Kidney (tissue), 22 donors: ENCODE measurements at places on chromosomes 7 and 10. TPM values are rescaled to one million over a fixed set of nuclear protein-coding genes. Genes with fewer than 3 reads are reported as not detected.
A peak's percentile ranks its signal among the peaks of the same experiment; 100 is the strongest.

GRCh38 chr7:1059200-1060091 lies 15.1 kb downstream of the GPR146 start:
- no peaks in the 10 kb centered on the region for H3K36me3 ChIP-seq
- DNase-seq = peak; percentile 83
- no peaks in the 10 kb centered on the region for H3K27me3 ChIP-seq
- H3K27ac ChIP-seq = no peak overlapping the region
- peaks cover 11% of the 10 kb centered on the region for H3K4me1 ChIP-seq

- H3K4me3 ChIP-seq = no peak overlapping the region
- DNase-seq = no peak
- no peaks in the 10 kb centered on the region for H3K27me3 ChIP-seq
- no peaks in the 10 kb centered on the region for H3K4me1 ChIP-seq
- no peaks in the 10 kb centered on the region for H3K36me3 ChIP-seq
Observed at GRCh38 chr10:123603130-123603529, 63.0 kb upstream of the GPR26 start.

The PSD gene
- total RNA-seq = 2.2 TPM

DNA sequence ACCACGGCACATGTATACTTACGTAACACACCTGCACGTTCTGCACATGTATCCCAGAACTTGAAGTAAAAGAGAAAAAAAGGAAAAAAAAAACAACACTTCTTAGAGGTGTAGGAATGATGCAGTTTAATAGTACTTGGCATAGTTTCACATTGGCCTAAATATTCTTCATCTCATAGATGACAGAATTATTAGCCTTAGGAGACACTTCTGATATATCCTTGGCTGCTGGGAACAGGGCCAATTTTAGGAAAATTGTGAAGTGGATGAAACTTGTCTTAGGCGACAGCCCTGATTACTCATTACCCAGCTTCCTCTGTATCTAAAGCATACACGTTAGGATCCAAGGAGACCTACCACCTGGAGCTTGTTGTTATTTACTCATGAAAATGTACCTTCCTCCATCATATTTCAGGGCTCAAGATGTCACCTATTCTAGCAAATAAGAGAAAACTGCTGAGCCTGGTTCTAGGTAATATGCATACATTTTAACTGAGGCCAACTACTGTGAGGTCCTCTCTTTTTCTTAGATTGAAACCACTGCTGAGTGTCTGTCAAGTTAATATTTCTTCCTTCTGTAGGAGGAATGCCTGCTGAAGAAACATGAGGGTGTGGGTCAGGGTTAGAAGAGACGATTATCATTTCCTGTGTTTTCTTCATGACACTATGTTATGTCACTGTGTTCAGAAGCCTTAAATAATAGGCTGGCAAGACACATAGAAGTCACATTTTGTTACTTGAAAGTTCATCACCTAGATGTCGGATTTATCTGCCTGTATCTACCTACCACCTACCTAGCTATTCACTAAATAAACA lies 44.3 kb downstream of the CPED1 start:
- no peak overlapping the region for H3K4me3 ChIP-seq
- no peaks in the 10 kb centered on the region for H3K36me3 ChIP-seq
- H3K4me1 ChIP-seq = peaks cover 3% of the 10 kb centered on the region

The OR13A1 gene
- total RNA-seq = not detected

The PRSS1 gene
- not detected for total RNA-seq

The ACTL6B gene
- not detected for total RNA-seq

The PHKG1 gene
- total RNA-seq = 0.91 TPM

GRCh38 chr7:154685564-154685901 lies 317.4 kb downstream of the PAXIP1 start:
- H3K36me3 ChIP-seq = no peaks in the 10 kb centered on the region
- no peak for DNase-seq
- no peaks in the 10 kb centered on the region for H3K4me1 ChIP-seq
- H3K27ac ChIP-seq = no peak overlapping the region

GRCh38 chr10:51675088-51675487 lies 24.3 kb downstream of the CSTF2T start:
- DNase-seq = no peak
- H3K4me1 ChIP-seq = no peaks in the 10 kb centered on the region
- H3K36me3 ChIP-seq = no peaks in the 10 kb centered on the region
- no peaks in the 10 kb centered on the region for H3K27me3 ChIP-seq
- no peak overlapping the region for H3K27ac ChIP-seq

The SMURF1 gene
- 29.8 TPM for total RNA-seq

DNA sequence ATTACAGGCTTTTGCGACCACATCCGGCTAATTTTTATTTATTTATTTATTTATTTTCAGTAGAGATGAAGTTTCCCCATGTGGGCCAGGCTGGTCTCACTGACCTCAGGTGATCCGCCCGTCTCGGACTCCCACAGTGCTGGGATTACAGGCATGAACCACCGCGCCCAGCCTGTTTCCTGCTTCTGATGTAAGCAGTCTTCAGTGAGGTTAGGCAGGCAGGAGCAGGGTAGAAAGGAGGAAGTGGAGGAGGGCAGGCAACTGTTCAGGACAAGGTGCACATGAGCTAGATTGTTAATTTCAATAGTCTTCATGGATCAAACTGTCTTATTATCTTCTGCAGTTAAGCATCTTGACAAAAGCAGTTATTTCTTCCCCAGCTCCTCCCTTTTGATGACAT lies 605.0 kb downstream of the CCSER2 start:
- H3K27ac ChIP-seq = no peak overlapping the region
- H3K4me3 ChIP-seq = no peak overlapping the region
- no peaks in the 10 kb centered on the region for H3K27me3 ChIP-seq

DNA sequence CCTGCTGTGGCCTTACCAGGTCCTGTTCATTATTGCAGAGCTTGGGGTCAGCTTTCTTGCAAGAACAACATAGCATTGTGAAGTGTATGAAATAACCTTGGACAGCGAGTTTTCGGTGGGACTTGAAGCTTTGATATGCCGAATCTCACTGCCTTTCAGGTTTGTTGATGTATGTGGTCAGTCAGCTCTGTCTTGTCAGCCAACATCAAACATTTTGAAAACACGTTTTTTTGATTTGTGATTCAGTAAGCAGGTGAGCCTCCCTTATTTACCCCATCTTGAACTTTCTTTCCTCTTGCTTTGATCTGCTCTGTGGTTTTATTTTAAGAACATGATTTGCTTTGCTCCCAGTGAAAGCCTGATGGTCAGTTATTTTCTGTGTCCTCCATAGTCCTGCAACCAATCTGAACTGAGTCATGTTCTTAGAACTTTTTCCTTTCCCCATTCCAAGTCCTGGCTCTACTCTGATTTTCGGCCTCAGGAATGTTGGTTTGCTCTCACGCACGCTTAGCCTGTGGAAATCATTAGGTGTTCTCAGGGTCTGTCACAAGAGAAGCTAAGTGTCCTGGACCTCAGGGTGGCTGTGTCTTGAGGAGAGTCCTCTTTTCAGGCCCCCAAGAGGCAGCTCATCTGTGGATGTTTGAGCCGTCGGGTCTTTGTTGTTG lies 8.7 kb downstream of the WBP1L start:
- peaks cover 4% of the 10 kb centered on the region for H3K4me1 ChIP-seq
- no peaks in the 10 kb centered on the region for H3K27me3 ChIP-seq
- no peak for DNase-seq
- H3K36me3 ChIP-seq = no peaks in the 10 kb centered on the region
- H3K4me3 ChIP-seq = no peak overlapping the region

The ALOX5 gene
- total RNA-seq = 58.1 TPM

The GIMAP1 gene
- total RNA-seq = 10.2 TPM

GRCh38 chr7:12221414-12221813 lies 10.3 kb downstream of the TMEM106B start:
- no peaks in the 10 kb centered on the region for H3K4me1 ChIP-seq
- H3K4me3 ChIP-seq = no peak overlapping the region
- H3K36me3 ChIP-seq = peaks cover 29% of the 10 kb centered on the region
- H3K27me3 ChIP-seq = no peaks in the 10 kb centered on the region
- DNase-seq = no peak
